Activated CD4-positive, CD25-positive, alpha-beta regulatory T cell treated with anti-CD3 and anti-CD28 coated beads, Interleukin-2, amount 50 U/mL, for 72 hours (primary cell): ENCODE measurements at places on chromosomes 7 and 10.

GRCh38 chr7:50554431-50555322 is 10.5 kb downstream of the DDC start:
- DNase-seq: no peak

- no peak for DNase-seq
Measured at GRCh38 chr7:37732253-37732652, 48.7 kb downstream of the GPR141 start.

DNA sequence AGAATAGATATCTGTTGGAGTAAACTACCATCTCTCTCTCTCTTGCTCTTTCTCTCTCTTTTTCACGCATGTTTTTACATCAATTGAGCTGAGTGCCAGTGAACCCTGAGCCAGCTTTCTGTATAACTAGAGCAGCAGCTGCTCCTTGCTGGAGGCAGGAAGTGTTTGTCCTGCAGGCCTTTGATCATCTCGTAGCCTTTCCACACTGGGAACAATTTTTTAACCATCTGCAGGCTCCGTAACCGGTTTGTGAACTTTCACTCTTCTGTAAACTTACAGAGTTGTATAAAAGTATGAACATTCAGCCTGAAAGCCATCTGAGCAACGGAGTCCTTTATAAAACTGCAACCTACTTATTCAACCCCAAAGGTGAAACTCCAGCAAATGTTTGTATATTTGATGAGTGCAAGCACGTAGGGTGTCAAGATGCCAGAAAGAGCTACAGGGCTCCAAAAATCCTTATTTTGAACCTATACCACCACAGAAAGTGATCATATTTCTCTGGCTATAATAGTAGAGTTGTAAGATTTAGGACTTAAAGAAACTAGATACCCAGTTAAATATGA is 162.8 kb upstream of the NFE2L3 start:
- DNase-seq: no peak

DNA sequence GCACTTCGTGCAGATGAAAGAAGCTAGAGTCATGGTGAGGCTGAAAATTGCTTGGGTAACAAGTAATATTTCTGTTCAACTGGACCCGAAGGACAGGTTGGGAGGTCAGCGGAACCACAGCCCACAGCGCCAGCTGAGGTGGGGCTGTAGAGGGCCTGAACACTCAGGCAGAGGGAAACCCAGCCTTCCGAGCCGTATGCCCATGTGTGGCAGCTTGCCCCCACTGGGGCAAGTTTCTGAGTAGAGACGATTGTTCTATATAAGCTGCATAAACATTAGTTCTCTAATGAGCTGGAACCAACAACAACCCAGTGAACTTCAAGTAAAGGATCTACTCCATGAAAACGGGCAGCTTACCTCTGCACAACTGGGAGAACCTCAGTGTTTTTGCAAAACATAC is 58.4 kb upstream of the TNS3 start:
- no peak for DNase-seq

- DNase-seq: no peak
Measured at GRCh38 chr10:110983466-110983865, 64.1 kb downstream of the SHOC2 start.

- no peak for DNase-seq
Measured at GRCh38 chr7:79055722-79056415, 397.6 kb downstream of the MAGI2 start.

DNA sequence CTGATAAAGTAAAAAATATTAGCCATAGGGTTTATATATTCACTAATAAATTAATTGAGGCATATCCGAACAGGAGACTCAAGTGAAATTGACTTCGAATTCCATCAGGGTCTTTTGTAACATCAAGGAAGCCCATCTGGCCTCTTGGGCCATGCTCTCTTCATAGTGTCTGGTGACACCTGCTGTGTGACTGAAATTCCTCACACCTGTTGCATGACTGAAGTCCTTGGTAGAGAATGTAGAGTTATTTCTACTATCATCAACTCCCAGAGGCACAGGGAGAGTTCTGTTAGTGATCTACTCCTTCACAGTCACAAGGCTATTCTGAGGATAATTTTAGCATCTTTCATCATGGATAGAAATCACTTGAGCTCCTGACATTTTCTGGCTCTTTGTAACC is 138.3 kb upstream of the LSM8 start:
- DNase-seq: no peak

DNA sequence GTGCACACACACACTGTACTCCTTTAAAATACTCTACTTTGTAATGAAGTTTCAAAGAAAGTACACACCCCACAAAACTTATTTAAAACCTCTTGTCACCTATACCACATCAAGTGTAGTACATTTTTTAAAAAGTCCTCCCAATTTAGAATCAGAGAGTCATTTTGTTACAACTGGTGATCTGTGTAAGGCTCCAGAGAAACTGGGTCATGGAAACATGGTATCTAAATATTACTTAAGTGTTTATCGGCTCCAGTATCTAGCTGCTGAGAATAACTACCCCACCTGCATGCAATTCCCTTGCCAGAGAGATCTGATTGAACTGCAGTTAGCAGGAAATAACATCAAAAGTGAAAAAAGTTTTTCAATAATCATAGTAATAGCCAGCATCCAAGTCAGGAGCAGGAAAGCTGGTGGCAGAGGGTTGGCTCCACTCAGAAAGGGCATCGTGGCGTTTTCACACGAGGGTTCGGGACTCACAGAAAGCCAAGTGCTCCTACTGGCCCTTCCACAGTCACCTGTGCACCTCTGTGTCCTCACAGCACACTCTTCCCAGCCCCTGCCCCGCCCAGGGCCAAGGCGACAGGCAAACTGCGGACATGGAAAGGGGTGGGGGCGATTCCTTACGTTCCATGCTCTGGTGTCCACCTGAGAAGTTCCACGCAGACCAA is 6.5 kb downstream of the RGS10 start:
- DNase-seq: no peak

GRCh38 chr7:116799916-116800315 is 62.5 kb upstream of the CAPZA2 start:
- DNase-seq: no peak

GRCh38 chr7:108020585-108020984 is 17.6 kb upstream of the LAMB1 start:
- DNase-seq: no peak
